ENCODE measurements at places on chromosomes 7 and 10. TPM values are rescaled to one million over a fixed set of nuclear protein-coding genes. Genes with fewer than 3 reads are reported as not detected.

GRCh38 chr7:16921151-16921550, 39.4 kb upstream of the AGR3 start:
- DNase-seq = no peak

DNA sequence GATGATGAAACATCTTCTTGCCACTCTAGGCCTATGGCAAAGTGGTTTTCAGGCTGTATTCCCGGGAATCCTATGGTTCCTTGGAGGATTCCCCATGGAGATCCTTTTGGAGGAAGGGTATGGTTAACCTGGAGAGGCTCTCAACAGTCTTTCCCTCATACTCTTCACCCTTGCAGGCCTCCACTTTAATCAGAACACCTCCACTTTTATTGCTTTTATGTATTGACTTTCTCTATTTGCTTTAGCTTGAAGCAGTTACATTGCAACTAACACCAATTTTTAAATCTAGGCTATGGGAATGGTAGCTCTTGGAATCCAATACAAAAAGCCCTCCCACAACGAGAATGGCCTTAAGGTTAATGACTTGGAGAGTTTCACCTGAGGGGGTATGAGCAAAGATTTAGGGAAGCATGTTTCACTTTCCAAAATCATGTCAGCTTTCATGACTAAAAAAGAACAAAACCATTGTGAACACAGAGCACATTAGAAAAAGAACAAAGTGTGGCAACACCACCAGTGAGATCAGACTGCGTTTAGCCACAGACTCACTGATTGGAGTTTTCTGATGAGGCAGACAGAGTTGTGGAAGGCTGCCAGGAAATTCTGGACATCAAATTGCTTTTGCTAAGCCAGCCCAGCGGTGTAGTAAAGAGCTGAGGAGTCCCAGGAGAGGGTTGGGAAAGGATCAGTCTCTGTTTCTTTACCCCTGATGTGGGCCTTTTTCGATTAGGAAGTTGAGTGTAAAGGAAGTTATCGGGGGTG, 130.4 kb upstream of the BMPER start:
- no peak for DNase-seq

- DNase-seq = no peak
Measured at GRCh38 chr10:25842146-25842545, 91.9 kb upstream of the MYO3A start.

DNA sequence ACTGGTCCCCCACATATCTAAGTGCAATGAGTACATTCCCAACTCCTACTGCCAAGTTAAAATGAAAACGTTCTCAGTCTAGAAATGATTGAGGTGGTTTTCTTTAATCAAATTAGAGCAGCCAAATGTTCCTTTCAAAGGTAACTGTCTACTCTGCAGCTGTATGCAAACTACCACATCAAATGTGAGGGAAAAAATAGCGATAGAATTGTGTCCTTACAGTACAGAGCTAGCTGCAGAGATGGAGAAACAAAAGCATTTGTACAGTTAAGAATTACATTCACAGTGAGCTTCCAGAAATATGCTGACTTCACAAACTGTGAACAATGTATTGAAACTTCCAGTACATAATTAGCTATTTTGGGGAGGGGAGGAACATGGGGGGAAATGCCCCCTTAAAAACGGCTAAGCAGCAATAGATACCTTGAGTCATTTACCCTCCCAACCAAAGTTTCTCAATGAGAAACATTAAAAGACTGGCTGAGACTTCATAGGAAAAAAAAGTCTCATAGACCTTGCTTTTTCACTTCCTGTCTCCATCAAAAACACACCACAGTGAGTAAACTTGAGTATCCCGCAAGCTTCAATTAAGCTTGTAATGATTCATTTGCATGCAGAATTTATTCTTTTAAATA, 22.9 kb downstream of the CDK6 start:
- DNase-seq = no peak

GRCh38 chr7:13476881-13477444, 512.5 kb downstream of the ETV1 start:
- DNase-seq = no peak

Gene COMMD3
- 95.0 TPM for total RNA-seq

Gene AQP1
- total RNA-seq = 0.60 TPM

Gene CXCL12
- total RNA-seq = not detected
